ENCODE measurements at places on chromosomes 1 and 21.

DNA sequence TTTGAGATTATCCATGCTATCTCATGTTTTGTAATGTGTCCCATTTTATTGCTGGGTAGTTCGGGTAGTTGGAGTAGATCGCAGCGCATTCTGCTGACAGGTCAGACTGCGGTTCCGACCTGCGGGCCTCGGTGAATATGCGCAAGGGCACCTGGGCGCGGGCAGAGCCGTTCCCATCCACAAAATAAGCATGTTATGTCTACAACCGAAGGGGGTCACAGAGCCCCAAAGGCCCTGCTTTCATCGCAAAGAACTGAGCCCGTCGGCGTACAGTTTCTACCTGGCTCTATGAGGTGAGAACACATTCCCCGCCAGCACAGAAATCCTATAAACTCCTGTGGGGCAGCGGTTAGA is 88.4 kb downstream of the PRKAB2 start:
- DNase-seq: no peak

GRCh38 chr1:24167008-24167407 is 20.1 kb downstream of the IFNLR1 start:
- no peak for DNase-seq

DNA sequence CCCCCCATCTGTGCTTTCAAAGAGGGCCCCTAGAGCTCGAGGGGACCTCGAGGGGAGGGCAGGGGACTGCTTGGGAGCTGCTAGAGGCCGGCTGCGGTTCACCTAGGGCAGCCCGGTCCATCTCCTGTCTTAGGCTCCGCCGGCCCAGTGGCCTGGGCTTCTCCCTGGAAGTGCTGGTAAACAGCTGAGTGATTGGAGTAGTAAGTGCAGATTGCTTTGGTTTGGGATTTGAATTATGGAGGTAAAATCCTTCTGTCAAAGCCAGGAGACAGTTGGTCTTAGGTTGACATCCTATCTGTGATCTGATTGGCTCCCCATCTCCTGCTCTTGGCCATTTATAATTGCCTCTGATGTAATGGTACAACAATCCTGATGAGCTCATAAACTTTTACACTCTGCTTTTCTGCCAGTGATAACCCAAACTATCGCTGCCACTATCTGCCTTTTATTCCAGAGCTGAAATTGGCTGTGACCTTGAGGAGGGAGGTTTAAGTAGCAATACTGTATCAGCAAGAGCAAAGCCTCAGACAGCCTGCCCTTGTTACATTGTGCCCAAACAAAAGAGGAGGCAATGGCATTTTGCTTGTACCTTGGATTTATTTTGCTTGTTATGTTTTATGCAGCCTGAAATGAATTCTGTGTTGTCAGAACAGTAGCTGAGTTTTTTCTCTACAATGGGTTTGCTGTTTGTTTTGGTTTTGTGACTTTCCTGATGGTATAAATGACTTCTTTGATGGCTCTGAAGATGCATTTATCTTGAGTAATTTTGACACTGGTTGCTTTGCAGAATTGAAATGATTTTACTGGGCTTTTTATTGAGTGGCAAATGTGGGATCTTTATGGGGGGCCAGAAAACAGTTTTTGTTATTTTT is 2.4 kb downstream of the ARID1A start:
- no peak for DNase-seq

GRCh38 chr1:98898940-98899339 is 105.7 kb downstream of the PLPPR5 start:
- DNase-seq: no peak

DNA sequence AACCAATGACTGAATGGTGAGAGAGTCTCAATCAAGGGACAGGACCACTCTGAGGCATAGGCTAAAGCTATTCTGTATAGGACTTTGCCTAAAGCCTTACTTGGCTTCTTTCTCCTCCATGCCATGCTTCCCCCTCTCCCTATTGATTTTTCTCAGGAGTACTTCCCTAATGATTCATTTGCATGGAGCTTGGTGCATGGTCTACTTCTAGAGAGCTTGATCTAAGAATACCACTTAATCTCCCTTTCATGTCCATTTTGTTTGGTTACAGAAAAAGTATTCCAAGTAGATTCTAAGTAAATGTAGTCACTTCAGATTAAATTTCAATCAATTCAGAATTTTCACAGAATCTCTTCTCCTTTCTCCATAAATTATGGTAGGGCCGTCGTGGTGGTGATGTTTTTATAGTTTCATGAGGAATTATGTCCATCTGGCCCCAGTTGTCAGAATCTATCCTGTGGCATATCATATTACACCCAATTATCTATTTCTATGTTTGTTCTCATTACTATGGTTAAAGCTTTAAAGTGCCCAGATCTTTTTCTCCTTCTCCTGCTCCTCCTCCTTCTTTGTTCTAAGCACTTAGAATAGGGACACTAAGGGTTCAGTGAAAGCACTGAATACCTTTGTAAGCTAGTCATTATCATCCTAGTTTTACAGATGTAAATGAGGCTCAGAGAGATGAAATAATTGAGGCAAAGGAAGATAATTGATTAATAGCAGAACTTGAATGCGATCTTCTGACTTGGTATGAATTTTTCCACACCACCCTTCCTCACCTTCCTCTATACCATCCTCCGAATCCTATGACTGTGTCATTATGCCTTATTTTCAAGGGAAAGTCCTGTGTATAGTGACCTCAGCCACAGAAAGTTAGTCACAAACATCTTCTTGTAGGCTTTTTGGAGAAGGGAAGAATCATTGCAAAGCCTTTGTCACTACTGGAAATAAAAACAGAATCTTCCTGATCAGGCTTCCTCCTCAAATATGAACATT is 85.6 kb upstream of the ZRANB2 start:
- DNase-seq: no peak

DNA sequence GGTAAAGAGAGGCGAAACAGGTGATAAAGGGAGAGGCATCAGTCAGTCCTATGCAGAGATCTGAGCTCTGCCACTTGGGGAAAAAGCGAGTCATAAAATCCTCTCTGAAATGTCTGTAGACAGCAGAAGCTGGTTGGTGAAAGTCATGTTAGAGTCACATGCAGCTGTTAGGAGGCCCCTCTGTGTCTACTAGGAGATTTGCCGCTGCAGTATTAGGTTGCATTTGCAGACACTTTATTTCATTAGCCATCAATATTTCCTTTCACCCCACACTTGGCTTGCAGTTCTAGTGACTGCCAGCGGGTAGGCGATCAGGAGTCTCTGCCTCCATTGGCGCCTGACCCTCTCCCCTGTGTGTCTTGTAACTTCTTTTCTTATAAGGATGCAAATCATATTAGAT is 16.2 kb downstream of the ATP1A4 start:
- DNase-seq: no peak

DNA sequence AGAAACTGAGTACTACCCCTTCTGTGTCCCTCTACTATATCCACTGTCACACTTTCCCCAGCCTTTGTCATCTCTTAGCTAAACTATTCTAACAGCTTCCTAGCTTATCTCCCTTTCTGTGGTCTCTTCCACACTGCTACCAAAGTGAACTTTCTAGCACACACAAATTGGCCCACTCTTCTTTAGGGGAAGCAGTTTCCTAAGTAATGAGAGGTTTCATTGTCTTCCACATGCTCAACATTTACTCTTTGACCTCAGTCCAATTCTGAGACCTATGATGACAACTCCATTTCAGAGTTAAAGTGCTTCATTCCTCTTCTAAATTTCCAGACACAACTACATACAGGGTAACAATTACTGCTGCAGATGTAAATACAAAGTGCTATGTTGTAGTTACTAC is 32.9 kb downstream of the SCYL3 start:
- no peak for DNase-seq

DNA sequence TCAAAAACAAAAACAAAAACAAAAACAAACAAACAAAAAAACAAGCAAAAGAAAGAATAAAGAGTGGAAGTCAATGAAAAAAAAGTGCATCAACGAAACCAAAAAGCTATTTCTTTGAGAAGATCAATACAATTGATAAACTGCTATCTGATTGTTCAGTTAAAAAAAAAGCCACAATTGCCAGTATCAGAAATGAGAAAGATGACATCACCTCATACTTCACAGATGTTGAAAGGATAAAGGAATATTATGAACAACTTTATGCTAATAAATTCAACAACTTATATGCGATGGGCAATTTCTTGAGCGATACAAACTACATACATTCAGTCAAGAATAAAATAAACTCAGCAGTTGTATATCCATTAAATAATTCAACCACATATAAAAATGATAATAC is 2.2 kb upstream of the LRRC3 start:
- DNase-seq: no peak

- no peak for DNase-seq
These were observed 89.7 kb downstream of the BCAR3 start for GRCh38 chr1:93591676-93592550.

GRCh38 chr1:185058110-185058509 is 12.8 kb downstream of the RNF2 start:
- no peak for DNase-seq

GRCh38 chr21:28769683-28770082 is 223.0 kb downstream of the LTN1 start:
- no peak for DNase-seq

GRCh38 chr1:69940816-69941215 is 264.6 kb downstream of the LRRC40 start:
- DNase-seq: no peak

DNA sequence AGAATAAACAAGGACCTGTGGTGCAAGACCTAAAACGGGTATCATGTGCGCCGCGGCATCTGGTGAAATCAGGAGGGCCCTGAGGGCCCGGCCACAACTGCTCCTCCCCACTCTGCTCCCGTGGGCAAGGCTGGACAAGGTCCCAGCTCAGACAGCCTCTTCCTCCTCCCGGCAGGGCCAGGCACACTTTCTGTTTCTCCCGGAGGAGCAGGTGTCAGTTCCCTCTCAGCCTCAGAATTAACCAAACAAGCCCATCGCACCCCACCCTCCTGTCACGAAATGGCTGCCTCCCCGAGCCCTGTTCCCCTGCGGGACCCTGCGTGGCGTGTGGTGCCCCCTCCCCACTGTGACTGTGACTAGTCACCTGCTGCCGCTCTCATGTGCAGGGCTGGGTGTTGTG is 15.2 kb downstream of the PTTG1IP start:
- no peak for DNase-seq

DNA sequence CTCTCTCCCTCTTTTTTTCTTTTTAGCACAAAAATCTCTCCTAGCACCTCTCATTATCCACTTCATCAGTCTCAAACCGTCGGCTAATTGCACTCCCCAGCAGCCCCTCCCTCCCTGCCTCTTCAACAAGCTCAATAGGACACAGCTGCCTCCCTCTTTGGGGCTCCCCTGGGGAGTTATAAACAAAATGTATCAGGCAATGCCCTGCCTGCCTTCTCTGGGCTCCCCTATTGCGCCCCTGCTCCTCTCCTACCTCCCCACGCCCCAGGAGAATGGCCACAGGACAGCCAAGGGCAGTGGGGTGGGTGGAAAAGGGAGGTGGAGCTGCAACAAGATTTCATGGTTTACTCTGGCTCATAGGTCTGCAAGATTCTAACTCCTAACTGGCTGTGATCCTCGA is 147.1 kb upstream of the GRIK3 start:
- DNase-seq: no peak

DNA sequence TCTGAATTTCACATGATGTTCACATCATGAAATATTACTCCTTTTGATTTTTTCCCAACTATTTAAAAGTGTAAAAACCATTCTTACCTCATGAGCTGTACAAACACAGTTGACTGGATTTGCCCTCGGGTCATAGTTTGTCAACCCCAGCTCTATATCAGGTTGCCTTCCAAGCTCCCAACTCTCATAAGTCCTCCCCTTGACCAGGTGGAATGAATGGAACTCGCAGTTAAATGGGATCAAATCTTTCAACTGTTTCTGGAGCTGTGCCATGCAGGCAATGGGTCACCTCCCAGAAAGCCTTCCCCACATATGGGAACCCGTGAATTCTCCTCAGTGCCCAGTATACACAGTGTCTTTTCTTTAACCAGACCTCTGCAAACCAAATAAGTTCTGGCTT is 169.8 kb upstream of the FOXD3 start:
- DNase-seq: no peak

GRCh38 chr1:62593825-62594394 is 3.4 kb upstream of the ANGPTL3 start:
- DNase-seq: no peak

GRCh38 chr1:5986018-5986417 is 6.2 kb downstream of the NPHP4 start:
- DNase-seq: no peak

All from activated CD8-positive, alpha-beta memory T cell treated with anti-CD3 and anti-CD28 coated beads for 4 hours (primary cell).